ENCODE measurements at places on chromosomes 11 and 22.

- no peak for DNase-seq
These were observed 80.0 kb downstream of the TRIM29 start for GRCh38 chr11:120057595-120058581.

DNA sequence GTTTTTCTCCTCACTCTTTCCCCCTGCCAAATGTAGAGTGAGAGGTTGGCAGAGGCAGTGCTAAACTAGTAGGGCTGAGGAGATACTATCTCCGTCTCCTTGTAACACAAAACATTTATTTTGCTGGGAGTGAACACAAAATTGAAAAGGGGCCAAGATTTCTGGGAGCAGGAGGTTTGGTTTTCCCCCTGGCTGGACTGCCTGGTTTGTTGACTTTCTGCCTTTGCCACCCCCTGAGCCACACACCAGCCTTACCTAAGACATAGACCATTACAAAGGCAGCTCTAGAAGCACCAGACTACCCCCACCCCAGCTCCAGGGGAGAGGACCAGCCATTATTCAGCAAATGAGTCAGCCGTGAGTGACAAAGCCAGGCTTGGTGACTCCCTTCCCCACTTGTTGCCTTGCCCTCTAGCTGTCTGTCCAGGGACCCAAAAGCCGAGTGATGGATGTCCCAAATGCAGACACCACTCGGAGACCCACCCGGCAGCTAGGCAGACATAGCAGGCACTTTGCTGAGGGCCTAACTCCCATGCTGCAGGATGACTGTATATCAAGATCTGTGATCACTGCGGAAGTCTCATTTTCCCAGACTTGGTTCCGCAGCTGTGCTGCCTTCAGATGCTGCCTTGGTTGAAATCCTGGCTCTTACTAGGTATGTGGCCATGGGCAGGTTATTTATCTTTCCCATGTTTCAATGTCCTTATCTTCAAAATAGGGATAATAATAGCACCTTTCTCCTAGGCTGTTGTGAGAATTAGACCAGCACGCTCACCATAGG, 17.7 kb upstream of the CDON start:
- no peak for DNase-seq

DNA sequence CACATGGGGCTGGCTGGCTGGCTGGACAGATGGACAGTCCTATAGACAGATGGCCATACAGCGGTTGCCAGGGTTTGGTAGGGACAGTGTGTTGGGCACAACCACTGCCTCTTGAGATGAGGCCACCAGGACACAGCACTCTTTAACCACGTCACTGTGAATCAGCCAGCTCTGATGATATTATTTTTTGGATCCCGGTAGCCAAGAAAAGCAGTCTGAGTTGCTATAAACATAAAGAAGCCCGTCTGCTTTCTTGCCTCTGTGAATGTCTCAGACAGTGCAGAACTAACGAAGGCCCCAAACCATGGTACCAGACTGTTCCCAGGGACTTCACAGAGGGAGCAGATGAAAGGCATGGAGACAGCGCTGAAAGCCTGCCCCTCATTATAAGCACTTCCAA, 115.9 kb upstream of the CSNK2A3 start:
- no peak for DNase-seq

DNA sequence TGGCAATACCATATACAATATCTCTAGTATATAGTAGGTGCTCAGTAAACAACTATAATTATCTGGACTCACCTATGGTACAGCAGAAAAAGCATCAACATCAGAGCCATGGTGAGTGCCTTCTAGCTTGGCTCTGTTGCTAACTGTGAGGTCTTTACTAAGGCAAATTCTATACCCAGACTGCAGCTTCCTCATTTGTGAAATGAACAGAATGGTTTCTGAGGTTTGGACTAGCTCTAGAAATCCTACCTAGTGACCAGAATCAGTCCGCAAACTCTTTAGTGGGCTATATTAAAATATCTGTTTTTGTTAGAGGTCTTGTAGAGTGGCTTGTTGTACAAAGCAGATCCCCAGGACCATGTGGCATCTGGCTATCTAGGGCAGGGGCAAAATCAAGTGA, 3.7 kb downstream of the MS4A1 start:
- DNase-seq = no peak

DNA sequence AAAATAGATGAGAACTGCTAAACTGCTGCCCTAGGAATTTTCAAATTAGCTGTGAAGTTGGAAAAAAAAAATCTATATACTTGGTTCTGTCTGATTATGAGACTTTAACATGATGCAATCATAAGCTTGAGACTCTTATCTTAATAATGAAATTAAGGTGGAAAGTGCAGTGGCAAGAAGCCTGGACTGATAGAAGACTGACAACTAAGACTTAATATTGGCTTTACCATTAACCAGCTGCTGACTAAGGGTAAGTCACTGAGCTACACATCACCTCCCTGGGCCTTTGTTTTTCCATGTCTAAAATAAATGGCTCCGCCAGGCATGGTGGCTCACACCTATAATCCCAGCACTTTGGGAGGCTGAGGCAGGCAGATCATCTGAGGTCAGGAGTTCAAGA, 56.9 kb downstream of the SLC35F2 start:
- DNase-seq = no peak

- peak; percentile 17 for DNase-seq
These were observed 34.7 kb downstream of the PARVA start for GRCh38 chr11:12411806-12412727.

DNA sequence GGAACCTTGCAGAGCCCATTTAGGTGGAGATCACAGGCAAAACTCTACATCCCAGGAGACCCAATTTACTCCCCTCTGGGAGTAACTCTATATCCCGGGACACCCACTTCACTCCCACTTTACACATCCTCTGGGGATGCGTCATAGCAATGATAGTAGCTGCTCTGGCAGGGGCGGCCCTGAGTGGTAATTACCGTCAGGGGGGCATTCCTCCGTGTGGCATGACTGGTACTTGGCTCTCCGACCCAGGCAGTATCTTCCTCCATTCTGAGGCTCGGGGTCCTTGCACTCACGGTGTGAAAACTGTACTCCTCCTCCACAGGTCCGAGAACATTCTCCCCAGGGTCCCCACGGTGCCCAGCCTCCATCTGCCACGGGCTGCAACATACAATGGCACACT, 17.2 kb downstream of the ADAMTS8 start:
- no peak for DNase-seq

- DNase-seq = no peak
These were observed 918 bp upstream of the OR51Q1 start for GRCh38 chr11:5420993-5421392.

GRCh38 chr11:45215098-45215865, 68.8 kb downstream of the PRDM11 start:
- DNase-seq = no peak

DNA sequence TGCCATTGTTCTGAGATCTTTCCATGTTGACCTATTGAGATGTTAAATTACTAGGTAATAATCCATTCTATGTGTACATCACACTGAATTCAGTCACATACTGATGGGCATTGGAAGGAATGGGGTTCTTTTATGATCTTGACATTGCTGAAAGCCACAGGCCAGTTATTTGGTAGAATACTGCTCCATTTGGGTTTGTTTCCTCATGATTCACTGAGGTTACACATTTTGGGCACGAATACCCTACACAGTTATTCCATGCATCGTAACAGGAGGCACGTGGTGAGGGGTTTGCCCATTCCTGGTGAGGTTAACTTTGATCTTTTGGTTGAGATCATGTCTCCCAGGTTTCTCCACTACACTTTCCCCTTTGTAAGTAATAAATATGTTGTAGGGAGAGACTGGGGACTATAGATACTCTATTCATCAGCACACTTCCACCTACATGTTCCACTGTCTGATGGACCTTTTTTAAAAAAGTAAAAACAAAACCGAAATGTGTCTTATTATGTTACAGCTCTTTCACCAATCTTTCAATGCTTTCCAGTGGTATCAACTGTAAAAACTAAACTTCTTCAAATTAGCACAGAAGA, 12.0 kb upstream of the FOLR1 start:
- DNase-seq = no peak

Measured in stimulated activated CD8-positive, alpha-beta memory T cell treated with anti-CD3 and anti-CD28 coated beads, Interleukin-2, amount 100 ng/mL, for 48 hours (primary cell).